Inflammatory macrophage treated with lipopolysaccharide for 4 hours (primary cell): ENCODE measurements at places on chromosomes 11 and 22.
A peak's percentile ranks its signal among the peaks of the same experiment; 100 is the strongest.

DNA sequence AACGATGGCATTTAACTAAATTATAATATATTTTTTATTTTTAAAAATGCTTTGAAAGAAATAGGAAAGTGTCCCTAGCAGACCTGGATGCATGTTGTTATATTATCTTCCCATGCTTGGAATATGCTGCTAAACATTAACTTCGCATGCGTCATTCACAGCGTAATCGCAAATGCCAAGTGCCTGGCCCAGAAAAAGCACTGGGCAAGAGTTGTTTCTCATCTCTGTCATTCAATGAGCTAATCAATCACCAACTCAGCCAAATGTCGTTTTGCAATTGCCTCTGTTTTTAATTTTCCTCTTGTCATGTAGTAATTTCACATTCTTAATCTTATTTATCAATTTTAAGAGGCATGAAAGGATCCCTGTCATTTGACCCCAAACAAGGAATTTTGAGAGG lies 1421.9 kb downstream of the BRD1 start:
- no peak for DNase-seq

DNA sequence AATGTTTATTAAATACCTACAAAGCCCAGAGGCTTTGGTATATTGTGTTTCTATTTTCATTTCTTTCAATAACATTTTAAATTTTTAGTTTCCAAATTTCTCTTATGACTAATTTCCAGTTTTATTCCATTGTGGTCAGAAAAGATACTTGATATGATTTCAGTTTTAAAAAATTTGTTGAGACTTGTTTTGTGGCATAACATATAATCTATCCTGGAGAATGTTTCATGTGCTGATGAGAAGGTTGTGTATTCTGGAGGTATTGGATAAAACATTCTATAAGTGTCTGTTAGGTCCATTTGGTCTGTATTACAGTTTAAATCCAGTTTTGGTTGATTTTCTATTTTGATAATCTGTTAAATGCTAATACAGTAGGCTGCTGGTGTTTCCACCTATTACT lies 9.8 kb upstream of the RAG1 start:
- no peak for DNase-seq

GRCh38 chr11:78806214-78807004 lies 231.7 kb upstream of the NARS2 start:
- DNase-seq: peak; percentile 81

DNA sequence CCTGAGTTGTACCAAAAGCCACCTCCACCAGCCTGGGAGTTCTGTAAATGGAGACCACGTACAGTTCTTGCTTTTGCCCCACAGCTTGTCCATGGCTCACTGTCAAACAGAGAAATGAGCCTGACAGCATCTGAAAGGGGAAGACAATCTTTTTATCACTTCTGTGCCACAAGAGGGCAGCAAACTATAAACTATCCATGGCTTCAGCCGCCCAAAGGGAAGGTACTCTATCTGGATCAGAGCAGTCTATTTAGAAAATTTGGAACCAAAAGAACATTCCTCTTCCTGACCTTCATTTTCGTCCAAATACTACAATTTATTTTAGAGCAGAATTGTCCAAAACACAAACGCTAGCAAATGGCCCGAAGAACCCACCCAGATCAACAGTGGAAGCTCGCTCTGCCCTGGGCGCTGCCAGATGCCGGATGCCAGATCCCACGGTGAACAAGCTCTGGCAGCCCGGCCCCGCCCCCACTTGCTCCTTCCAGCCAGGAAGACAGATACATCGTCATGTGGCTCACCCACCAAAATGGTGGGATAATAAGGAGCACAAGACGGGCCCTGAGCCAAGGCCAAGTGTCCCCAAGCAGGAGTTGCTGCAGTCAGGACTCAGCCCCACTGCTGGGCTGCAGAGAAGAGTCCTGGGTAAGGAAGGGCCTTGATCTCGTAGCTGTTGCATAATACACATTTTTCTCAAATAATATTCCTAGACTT lies 23.9 kb upstream of the SCGB1A1 start:
- peak; percentile 80 for DNase-seq

DNA sequence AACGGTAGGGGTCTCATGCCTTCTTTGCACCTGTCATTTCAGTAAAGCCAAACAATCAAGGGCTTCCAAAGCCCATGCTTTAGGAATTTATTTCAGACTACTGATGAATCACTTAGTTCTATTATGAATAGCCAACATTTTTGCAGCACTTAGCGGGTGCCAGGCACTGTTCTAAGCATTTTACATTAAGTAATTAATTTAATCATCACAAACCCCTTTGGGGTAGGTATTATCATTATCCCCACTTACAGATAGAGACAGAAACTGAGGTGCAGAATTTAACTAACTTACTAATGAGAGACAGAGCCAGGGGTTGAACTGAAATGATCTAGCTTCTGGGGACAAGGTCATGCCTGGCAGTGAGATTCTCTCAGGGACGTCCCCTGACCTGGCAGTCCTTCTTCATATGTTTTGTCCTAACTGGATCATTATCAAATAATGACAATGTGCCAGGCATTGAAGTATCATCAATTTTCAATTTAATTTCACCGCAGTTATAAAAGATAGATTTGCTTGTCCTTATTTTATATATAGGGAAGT lies 31.7 kb upstream of the NAV2 start:
- no peak for DNase-seq

DNA sequence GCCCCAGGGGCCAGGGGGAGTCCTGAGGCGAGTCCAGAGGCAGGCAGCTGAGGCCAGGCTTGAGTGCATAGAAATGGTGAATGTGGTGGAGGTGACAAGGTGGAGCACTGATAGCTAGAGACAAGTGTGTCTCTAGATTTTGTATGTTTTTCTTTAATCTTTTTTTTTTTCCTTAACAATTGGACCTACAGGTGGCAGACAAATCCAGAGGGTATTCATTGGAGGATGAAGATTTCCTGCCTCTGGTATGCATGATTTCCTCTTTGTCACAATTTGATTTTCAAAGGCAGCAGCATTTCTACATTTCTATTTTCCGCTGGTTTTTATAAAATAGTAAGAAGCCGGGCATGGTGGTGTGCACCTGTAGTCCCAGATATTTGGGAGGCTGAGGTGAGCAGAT lies 47.7 kb upstream of the DKK3 start:
- DNase-seq: no peak

DNA sequence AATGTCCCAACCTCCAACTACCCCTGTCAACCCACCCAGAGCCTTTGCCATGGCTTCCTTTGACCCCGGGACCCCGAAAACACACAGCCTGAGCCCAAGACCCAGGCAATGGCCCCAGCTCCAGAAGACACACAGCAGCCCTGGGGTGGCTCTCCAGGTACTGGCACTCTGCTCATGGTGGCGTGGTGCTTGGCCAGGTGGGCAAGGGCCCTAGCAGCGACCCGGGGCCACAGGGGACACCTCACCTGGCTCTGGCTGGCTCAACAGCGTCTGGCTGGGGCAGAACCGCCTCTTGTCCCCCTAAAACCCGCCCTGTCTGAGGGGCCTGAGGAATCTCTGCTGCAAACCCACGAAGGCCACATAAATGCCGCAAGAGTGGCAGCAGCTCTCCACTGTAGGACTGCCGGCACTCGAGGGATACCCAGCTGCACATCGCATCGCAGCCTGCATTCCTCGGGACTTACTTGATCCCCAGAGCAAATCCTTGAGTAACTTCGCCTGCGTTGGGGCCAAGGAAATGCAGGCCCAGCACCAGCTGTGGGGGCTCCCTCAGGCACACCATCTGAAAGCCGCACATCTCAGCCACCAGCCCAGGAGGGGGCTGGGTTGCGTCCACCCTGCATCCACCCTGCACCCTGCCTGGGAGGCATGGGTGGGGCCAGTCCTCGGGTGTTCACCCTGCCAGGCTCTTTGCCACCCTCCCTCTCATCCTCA lies 23.1 kb upstream of the GNB1L start:
- DNase-seq: no peak

- DNase-seq: no peak
Measured at GRCh38 chr11:91860661-91861060, 364.0 kb upstream of the FAT3 start.

- DNase-seq: no peak
Measured at GRCh38 chr22:31247726-31248125, 35.6 kb downstream of the LIMK2 start.

DNA sequence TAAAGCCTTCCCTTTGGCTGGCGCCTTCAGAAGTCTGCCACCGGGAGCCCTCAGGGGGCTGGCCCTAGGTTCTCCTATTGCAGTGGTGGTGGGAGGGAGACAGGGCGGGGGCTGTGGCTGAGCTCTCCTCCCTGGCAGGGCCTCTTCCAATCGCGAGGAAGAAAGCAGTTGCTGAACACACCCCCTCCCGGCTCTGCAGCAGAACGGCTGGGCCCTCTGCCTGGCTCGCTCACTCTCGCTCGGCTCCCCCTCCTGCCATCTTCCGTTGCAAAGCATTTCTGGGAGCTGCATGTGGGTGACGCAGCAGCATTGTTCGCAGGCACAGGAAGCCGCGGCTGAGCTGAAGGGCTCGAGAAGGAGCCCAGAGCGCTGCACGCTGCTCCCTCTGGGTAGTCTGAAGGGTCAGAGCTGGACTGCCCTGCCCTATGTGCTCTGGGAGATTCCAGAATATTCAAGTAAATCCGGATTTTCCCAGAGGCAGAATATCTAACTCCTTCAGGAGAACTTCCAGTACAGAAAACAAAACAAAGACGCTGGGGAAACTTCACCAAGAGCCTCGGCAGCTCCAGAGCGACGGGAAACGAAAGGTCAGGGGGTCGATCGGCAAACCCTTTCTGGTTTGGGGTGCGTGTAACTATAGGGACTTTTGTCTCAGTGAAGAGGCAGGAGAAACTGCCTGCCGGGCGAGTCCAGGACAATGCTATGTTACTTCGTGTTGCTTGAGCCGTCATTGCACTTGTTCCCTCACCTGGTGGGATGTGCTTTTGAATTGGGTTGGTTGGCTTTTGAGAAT lies 26.3 kb upstream of the GRK2 start:
- peak; percentile 97 for DNase-seq

DNA sequence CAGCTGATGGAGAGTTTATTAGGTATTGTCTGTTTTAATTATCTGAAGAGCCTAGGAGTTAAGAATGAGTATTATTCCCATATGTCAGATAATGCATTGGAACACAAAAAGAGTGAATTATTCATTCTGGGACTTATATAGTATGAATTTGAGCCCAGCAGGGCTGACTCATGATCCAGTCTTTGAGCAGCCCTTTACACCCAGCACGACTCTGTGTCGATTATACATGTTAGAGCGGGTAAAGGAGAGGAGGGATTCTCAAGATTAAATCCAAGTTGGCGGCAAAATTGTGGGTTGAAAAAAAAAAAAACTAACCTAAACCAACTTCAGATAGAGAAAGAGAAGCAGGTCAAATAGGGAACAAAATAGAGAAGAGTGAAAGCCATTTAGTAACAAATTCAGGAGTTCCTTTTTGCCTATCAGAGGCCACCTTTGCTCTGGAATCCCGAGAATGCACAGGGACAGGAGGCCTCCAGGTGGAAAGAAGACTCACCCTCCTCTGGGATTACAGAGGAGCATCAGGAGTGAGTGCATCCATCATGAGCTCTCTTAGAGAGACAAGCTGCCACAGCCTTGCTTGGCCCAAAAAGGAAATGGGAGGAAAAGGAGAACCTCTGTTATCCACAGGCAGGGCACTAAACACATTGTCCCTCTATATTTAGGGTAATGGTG lies 3.1 kb downstream of the MRGPRX1 start:
- no peak for DNase-seq

GRCh38 chr11:98766903-98767302 lies 253.8 kb upstream of the CNTN5 start:
- DNase-seq: no peak

GRCh38 chr22:26461188-26461810 lies 22.3 kb downstream of the HPS4 start:
- DNase-seq: peak; percentile 32

DNA sequence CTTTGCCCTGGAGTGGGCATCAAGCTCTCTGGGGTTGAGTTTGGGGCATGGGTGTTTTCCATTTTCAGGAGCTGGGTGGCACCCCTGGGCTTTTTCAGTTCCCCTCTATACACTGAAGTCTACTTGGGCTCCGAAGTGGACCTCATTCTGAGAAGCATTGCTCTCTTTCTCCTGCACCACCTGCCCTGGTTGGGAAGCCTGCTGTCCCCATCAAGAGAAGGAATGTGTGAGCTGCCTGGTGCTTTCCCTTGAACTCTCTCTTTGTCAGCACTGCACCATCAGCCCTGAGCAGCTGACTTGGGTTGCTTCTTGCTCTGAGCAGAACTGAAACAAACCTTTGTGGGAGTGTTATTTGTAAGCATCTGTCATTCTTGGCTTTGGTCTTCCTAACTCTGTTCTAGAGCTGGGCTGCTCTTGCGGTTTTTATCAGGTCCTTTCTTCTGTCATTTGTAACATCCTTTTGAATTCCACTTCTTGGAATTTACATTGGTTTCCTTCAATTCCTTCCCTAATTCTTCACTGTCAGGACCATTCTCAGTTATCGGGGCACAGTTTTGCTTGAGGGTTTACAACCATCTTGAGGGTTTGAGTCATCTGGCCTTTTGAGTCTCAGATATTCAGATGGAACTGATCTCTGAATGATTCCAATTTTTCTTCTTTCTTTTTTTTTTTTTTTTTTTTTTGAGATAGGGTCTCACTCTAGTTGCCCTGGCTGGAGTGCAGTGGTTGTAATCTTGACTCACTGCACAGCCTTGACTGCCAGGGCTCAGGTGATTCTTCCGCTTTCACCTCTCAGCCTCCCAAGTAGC lies 20.5 kb downstream of the UBE2L3 start:
- peak; percentile 87 for DNase-seq

DNA sequence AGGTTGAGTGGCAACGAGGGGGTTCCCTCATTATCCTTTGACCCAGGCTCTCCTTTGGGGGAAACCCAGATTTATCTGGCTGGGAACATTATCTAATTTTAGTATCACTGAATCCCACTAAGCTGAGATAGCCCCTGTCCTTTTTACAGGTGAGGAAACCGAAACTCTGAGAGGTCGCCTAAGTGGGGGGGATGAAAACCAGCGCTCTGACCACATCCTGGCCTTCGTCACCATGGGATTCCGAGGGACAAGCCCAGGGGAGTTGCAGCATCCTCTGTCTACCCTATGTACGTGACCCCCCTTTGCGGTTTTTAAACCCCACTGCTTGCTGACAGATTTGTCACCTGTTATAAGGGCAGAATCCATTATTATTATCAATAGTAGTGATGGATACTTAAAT lies 61.0 kb downstream of the ISX start:
- no peak for DNase-seq

DNA sequence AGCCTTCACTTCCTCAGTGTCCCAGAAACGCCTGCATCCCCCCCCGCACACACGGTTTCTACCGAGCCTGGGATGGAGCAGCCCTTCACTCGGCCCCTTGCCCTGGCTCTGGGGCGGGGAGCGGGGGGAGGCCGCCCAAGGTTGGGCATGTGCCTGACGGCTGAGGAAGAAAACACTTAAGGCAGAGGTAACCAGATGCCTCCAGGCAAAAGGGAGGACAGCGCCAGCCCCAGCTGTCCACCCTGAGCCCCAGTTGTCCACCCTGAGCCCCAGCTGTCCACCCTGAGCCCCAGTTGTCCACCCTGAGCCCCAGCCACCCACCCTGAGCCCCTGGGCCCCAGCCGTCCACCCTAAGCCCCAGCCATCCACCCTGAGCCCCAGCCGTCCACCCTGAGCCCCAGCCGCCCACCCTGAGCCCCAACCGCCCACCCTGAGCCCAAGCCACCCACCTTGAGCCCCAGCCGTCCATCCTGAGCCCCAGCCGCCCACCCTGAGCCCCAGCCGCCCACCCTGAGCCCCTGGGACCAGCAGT lies 3.8 kb upstream of the TTLL8 start:
- no peak for DNase-seq

GRCh38 chr22:47259990-47260389 lies 497.5 kb downstream of the TBC1D22A start:
- DNase-seq: no peak

- no peak for DNase-seq
Measured at GRCh38 chr11:15937601-15938120, 418.7 kb downstream of the SOX6 start.

- DNase-seq: no peak
Measured at GRCh38 chr22:45154383-45154782, 9.3 kb upstream of the NUP50 start.

GRCh38 chr11:131422496-131422895 lies 52.1 kb downstream of the NTM start:
- DNase-seq: no peak
